ENCODE measurements at places on chromosomes 11 and 22. TPM values are rescaled to one million over a fixed set of nuclear protein-coding genes. Genes with fewer than 3 reads are reported as not detected.

Gene SPA17
- 3.8 TPM for total RNA-seq

Gene MFRP
- not detected for total RNA-seq

Gene CHRDL2
- total RNA-seq, result not detected

Gene C11orf52
- total RNA-seq, result not detected

Gene RIBC2
- 1.3 TPM for total RNA-seq

Gene NCR3LG1
- total RNA-seq, result 23.8 TPM

Gene CHRM4
- 3.1 TPM for total RNA-seq

Gene POU2AF2
- total RNA-seq, result not detected

Gene GLB1L2
- 2.2 TPM for total RNA-seq

Gene KDELR3
- 0.31 TPM for total RNA-seq

Gene OR52H1
- 3.8 TPM for total RNA-seq

Gene NCF4
- total RNA-seq, result not detected

Gene CALCA
- not detected for total RNA-seq

Gene HNRNPUL2
- 30.0 TPM for total RNA-seq

Gene ADM
- total RNA-seq, result 7.2 TPM

Gene F2
- total RNA-seq, result 0.63 TPM

Gene LYVE1
- total RNA-seq, result 1.3 TPM

Gene BTG4
- not detected for total RNA-seq

Gene NAA40
- 26.6 TPM for total RNA-seq

Gene OR51B4
- 0.94 TPM for total RNA-seq
